ENCODE measurements at places on chromosomes 12 and 14.

GRCh38 chr14:68928770-68929550 lies 50.1 kb downstream of the ACTN1 start:
- ATAC-seq: no peak

DNA sequence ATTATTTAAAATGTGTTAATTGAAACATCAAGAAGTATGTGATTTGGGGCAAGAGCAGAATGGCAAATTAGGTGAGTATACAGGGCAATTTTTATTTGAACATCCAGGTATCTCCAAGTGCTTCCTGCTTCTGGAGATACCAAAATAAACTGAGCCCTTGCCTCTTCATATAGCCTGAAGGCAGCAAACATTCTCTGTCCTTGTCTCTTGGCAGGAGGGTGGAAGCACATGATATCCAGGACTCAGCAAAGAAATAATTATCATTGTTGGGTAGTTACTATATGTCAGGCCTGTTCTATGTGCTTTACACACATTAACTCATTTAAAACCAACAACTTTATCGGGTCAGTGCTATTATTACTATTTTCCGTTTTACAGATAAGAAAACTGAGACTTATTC lies 12.5 kb downstream of the LIN7A start:
- no peak for ATAC-seq

- ATAC-seq: no peak
Measured at GRCh38 chr14:68551045-68551683, 241.7 kb downstream of the ZFP36L1 start.

DNA sequence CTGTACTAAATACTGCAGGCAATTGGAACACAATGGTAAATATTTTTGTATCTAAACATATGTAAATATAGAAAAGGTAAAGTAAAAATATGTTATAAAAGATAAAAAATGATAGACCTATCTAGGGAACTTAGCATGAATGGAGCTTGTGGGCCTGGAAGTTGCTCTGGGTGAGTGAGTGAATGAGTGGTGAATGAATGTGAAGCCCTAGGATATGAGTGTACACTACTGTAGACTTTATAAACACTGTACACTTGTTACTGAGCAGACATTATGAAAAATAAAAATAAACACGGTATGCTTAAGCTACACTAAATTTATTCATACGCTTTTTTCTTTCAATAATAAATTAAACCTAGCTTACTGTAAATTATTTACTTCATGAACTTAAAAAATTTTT lies 7.8 kb downstream of the FNTB start:
- no peak for ATAC-seq

DNA sequence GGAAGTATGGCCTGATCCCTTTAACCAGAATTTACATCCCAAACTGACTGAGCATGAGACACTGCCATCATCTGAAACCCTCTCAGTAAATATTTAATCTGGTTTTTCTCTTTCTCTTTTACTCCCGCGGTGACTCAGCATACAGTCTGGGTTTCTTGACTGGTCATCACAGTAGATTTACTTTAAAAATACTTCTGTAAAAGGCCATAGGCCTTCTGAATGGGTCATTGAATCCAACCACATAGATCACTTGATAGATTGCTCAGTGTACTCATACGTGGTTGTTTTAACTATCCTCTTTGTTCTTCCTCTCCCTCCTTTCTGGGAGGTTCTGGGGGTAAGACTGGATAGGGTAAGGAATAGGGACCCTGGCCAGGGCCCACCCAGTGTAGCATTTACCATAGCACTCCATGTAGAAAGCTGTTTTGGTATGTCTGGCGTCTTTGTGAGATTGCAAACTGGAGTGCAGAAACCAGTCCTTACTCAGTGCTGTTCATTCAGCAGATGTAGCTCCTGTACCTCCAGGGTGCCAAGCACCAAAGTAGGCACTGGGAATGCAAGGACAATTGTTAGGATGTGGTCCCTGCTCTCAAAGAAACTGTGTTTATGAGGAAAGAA lies 165.7 kb downstream of the SRGAP1 start:
- ATAC-seq: no peak

DNA sequence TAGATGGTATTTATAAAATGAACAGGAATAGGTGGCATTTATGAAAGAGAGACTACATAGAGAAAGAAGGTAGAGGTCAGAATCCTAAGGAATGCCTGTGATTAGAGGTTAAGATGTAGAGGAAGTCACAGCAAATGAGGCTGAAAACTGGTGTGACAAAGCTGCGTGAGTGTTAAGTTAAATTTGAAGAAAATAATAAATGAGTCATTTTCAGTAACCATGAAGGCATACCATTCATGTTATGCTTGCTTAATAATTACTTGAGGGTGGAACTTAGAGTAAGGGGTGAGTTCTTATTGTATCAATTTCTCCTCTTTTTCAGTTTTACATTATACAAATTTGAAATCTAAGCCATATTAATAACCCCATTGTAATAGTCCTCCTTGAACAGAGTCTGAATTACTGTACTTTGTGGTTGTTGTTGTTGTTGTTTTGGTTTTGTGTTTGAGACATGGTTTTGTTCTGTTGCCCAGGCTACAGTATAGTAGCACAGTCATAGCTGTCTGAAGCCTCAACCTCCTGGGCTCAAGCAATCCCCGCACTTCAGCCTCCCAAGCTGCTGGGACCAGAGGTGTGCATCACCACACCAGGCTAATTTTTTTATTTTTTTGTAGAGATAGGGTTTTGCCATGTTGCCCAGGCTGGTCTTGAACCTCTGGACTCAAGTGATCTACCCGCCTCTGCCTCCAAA lies 761.5 kb downstream of the GALC start:
- ATAC-seq: no peak

DNA sequence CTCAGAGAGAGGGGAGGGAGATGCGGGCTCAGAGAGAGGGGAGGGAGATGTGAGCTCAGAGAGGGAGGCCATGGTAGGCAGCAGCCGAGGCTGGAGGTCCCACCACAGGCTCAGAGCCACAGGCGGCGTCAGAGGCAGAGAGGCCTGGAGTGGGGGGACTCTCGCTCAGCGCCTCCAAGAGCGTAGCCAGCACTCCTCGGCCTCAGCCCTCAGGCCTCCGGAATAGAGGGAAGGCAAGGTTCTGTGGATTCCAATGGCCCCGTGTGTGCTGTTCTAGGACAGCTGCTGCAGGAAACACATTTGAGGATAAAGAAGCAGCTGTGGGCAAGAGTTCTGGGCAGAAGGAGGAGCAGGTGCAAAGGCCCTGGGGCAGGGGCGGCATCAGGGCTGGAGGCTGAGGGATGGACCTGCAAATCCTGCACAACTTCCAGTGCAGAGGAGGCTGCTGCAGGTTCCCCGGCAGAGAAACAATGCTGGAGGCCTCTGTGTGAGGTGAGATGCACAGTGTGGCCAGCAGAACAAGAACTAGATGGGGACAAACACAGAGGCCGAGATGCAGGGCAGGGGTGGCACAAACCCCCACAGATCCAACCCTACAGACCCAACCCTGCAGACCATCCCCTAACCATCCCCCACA lies 59.1 kb upstream of the GALNT9 start:
- no peak for ATAC-seq

GRCh38 chr14:69629225-69630127 lies 18.1 kb downstream of the SUSD6 start:
- ATAC-seq: peak; percentile 39

GRCh38 chr12:94769047-94769420 lies 118.7 kb upstream of the TMCC3 start:
- peak; percentile 95 for ATAC-seq

GRCh38 chr12:77724367-77724957 lies 106.2 kb upstream of the NAV3 start:
- no peak for ATAC-seq

- ATAC-seq: no peak
Measured at GRCh38 chr14:82421286-82421685, 887.6 kb upstream of the SEL1L start.

DNA sequence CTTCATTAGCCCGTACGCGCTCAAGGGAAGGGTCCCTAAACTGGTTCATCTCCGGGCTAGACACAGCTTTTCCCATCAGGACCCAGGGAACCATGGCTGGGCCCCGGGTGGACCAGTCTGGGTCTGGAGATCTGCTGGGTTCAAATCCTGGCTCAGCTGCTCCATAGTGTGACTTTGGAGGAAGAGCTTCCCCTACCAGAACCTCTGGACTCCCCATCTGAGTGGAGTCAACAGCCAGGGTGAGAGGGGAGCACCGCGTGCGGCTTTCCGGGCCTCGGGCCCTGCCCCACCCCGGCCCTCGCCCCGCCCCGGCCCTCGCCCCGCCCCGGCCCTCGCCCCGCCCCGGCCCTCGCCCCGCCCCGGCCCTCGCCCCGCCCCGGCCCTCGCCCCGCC lies 41.2 kb downstream of the BEGAIN start:
- peak; percentile 52 for ATAC-seq

- no peak for ATAC-seq
Measured at GRCh38 chr12:18296909-18297280, 35.6 kb downstream of the PIK3C2G start.

- ATAC-seq: no peak
Measured at GRCh38 chr14:55976655-55977054, 141.6 kb upstream of the PELI2 start.

- no peak for ATAC-seq
Measured at GRCh38 chr12:89988188-89988915, 279.7 kb upstream of the ATP2B1 start.

- ATAC-seq: no peak
Measured at GRCh38 chr14:25381498-25381897, 331.6 kb upstream of the STXBP6 start.

DNA sequence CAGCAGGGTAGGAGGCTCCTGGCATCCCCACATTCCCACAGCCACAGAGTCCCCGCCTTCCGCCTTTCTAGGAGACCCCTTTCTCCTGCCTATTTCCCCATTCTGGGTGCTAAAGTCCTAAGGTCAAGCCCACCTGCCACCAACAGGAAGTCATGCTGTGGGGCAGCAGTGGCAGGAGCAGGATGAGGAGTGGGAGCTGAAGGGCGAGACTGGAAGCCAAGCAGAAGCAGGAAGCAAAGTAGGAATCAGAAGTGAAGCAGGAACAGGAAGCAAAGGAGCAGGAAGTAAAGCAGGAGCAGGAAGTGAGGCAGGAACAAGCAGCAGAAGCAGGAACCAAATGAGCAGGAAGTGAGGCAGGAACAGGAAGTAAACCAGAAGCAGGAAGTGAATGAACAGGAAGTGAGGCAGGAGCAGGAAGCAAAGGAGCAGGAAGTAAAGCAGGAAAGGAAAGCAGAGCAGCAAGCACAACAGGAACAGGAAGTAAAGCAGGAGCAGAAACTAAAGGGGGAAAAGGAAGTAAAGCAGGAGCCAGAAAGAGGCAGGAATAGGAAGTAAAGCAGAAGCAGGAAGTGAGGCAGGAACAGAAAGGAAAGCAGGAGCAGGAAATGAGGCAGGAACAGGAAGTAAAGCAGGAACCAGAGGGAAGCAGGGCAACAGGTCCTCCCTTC lies 38.3 kb upstream of the RIMBP2 start:
- ATAC-seq: no peak

GRCh38 chr14:103869406-103870143 lies 22.2 kb upstream of the PPP1R13B start:
- no peak for ATAC-seq

DNA sequence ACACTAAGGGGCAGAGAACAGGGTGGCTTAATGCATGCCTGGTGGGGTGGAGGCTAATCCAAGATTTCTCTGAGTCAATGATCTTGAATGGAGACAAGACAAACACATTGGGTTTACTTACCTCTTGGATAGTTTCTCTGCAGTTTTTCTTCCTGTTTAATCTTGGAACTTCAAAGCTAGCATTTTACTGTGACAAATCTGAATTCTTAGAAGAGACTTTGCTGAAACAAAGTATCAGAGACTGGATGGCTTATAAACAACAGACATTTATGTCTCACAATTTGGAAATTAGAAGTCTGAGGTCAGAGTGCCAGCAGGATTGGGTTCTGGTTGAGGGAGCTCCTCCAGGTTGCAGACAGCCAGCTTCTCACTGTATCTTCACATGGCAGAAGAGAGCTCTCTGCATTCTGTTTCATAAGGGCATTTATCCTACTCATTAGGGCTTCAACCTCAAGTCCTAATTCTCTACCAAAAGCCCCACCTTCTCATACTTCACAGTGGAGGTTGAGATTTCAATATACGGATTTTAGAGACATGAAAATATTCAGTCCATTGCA lies 921.8 kb downstream of the VRK1 start:
- ATAC-seq: no peak

DNA sequence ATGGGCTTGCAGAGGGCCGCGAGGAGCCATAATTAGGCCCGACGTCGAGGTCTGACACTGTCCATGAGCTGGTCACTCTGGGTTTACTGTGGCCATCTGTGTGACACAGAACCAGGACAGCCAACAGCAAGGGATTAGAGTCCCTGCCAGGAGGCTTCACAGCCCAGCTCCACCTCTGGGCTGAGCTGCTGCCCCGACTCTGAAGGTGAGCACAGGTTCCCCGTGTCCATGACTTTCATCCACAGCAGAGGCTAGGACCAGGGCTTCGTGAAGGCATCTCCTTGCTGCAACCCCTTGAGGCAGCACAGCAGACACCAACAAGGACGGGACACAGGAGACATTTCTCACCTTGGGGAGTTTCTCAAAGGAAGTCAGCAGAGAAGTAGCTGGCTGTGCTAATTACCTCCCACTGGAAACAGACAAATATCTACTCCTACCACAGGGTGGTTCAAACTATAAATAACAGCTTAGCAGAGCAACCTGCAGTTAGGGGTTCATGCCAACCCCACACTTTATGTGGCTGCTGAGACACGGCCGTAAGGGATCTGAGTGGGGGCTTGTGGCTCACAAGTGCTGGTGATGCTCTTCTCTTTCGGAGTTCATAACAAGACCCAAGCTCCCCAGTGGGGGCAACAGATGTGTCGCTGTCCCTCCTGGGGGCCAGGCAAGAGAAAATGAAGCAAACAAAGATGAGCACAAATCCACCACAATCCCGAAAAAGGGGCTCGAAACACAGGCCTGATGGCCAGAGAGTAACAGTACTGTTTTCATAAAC lies 29.2 kb downstream of the ZFYVE21 start:
- ATAC-seq: no peak

DNA sequence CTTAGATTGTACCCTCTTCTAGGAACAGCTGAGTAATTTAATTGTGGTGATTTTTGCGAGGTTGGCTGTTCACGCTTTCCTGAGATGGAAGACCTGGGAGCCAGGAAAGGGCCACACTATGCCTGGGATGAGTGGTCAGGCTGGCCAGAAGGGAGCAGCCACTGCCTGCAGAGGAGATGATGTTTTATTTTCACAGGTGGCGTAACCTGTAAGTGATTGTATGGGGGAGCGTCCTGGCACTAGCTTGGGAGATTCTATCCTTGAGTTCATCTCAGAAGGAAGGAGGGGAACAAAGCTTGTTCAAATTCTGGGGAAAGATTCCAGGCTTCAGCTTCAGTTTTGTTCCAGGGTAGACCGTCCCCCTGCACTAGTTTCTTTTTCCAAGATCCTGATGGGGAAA lies 1.2 kb downstream of the RPH3A start:
- ATAC-seq: no peak

Measured in stimulated activated memory B cell treated with anti-CD40 and anti-IgM and Interleukin-4, amounts not matched to agents 10 μg/mL and 1 μg/mL and 100 μg/mL, for 72 hours (primary cell).